ENCODE measurements at places on chromosomes 11 and 22.

GRCh38 chr11:27444801-27445215, 27.8 kb downstream of the LGR4 start:
- DNase-seq: no peak

DNA sequence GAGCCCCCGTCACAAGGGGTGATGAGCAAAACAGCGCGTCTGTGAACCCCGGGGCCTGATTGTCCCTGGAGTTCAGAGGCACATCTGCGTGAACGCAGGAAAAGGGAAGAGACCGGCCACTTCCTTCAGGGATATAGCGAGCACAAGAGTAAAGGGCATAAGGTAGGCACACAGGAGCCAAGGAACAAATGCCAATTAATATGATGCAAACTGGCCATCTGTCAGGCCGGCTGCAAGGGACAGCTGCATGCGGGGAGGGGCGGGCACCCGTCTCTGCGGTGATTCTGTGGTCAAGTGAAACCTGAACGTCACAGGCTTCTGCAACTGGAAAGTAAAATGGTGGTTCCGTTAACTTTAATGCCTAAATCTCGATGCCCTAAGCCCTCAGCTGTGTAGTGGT, 64.7 kb downstream of the TRIM29 start:
- no peak for DNase-seq

- DNase-seq: no peak
These were observed 19.7 kb upstream of the MYRF start for GRCh38 chr11:61732705-61733104.

DNA sequence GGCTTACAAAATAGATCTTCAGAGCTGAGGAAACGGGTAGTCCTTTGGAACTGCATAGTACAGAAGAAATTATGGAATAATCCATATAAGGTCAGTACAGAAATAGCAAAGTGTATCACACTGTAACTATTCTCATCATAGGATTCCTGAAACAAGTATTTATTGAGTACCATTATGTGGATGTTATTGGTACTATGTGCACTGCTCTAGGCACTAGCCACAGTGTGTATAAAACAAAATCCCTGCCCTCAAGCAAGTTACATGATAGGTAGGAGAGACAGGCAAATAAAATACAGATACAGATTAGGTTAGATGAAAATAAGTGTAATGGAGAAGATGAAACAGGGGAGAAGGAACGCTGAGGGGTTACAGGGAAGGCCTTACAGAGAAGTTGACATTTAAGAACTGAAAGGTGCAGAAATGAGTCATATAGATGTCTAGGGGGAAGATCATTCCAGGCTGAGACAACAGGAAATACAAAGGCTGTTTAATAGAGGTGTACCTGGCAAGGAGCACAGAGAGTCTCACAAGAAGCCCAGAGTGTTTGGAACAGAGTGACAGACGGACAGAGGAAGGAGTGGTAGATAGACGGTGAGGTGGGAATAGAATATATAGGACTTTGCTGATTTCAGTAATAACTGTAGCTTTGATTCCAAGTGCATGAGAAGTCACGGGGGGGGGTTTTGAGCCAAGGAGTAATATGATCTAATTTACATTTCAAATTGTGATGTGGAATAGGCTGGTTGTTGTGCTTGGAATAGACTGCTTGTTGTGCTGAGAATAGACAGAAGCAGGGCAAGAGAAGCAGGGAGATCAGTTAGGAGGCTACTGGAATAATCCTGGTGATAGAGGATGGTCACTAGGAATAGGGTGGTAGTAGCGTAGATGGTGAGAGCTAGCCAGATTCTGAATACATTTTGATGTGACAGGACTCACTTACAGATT, 13.7 kb downstream of the RNF141 start:
- no peak for DNase-seq

DNA sequence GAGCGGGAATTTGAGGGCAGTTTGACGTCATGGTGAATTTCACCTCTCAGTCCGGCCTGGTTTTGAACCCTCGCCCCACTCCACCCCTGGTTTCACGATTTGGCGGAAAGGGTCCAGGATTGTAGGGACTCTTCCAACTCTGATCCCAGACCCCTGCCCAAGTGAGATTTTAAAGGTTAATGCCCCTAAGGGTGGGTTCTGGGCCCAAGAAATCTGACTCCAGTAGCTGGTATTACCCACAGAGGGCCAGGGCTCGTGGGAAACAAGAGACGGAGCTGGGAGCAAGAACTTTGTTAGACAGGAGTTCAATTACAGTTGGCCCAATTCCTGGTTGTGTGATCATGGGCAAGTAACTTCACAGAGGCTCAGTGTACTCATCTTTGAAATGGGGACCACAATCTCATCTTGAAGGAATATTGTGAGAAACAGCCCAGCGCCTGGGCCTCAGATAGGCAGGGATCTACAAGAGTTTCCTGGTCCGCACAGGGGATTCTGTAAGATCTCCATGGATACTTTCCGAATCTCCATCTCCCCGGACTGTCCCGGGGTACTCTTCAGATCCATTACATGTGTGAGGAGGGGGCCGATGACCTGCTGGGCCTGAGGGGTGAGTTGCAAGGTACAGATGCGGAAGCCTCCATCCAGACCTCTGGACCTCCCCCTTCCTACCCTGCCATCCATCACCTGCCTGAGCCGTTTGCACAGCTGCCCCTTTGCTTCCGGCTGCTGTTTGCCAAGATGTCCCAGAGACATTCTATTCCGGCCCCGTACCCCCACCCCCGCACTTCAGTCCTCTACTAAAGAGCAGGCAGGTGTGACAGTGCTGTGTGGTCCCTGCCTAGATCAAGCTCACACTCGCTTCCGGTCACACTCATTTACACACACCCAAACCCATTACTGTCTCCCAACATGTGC, 687 bp upstream of the CALCA start:
- no peak for DNase-seq

GRCh38 chr11:112525844-112526590, 265.4 kb upstream of the PLET1 start:
- no peak for DNase-seq

DNA sequence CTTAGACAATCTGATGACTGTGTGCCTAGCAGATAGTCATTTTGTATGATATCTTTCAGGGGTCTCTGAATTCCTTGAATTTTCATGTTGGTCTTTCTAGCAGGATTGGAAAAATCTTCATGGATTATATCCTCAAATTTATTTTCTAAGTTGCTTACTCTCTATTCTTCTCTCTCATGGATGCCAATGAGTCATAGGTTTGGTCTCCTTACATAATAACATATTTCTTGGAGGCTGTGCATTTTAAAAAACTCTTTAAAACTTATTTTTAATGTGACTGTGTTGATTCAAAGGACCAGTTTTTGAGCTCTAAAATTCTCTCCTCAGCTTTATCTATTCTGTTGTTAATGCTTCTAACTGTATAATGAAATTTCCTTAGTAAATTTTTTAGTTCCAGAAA, 198.7 kb downstream of the AASDHPPT start:
- DNase-seq: no peak

GRCh38 chr22:38868286-38868721, 3.7 kb downstream of the CBX6 start:
- DNase-seq: no peak

DNA sequence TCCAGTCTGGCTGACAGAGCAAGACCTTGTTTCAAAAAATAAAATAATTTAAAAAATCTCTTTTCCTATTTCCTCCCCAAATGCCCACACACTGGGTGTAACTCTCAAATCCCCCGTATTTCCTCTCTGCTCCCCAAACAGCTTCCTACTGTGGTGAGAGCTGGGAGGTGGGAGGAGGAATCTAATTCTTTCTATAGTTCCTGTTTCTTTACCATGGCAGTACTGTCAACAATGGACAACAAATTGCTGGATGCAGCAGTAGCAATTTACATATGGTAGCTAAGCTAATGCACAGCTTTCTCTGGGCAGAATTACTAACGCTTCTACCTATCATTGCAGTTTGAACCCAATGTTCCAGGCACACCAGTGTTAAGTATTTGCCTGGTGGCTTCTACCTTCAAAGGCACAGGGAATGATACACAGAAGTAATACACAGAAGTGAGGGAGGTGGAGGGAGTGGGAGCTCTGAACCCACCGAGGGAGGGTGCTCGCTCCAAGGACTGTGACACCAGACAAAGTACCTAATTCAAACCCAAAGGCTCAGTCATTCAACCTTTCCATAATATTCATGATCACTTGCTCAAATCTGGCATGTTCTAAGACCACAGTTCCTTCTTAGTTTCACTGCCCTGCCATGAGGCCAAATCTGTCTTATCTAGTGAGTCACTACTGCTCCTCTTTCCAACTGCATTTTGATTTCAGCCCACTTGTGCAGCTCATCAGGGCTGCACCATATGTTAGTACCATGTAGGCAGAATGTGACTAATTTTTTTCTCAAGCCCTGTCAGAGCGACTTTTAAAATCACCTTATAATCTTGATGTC, 37.9 kb downstream of the CELF1 start:
- no peak for DNase-seq

- no peak for DNase-seq
These were observed 219.4 kb downstream of the BRD1 start for GRCh38 chr22:49608228-49608627.

DNA sequence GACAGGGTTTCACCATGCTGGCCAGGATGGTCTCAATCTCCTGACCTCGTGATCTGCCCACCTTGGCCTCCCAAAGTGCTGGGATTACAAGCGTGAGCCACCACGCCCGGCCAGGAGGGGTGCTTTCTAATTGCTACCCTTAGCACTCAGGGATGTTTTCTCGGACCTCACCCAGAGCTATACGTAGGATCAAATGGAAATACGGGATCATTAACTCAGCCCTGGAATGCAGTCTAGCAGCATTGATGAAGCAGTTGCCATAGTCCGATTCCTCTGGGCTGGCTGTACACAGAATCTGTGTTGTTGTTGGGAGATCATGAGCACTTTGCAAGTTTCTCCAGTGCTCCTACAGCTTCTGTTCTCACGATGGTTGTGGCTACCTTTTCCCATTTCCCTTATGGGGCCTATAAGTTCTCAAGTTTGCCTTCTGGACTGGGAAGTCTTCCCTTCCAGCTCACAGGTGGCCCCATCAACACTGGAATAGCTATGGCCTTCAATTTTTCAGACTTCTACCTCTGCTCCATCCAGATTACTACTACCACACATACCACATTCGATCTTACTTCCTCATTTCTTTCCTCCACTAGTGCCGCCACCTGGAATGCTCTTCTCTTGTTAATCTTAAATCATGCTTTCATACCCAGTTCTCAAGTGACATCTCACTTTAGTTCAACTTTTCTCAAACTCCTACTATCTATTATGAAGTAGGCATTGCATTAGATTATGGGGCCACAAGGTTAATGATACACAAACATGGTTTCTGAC, 16.1 kb upstream of the PCF11 start:
- no peak for DNase-seq

DNA sequence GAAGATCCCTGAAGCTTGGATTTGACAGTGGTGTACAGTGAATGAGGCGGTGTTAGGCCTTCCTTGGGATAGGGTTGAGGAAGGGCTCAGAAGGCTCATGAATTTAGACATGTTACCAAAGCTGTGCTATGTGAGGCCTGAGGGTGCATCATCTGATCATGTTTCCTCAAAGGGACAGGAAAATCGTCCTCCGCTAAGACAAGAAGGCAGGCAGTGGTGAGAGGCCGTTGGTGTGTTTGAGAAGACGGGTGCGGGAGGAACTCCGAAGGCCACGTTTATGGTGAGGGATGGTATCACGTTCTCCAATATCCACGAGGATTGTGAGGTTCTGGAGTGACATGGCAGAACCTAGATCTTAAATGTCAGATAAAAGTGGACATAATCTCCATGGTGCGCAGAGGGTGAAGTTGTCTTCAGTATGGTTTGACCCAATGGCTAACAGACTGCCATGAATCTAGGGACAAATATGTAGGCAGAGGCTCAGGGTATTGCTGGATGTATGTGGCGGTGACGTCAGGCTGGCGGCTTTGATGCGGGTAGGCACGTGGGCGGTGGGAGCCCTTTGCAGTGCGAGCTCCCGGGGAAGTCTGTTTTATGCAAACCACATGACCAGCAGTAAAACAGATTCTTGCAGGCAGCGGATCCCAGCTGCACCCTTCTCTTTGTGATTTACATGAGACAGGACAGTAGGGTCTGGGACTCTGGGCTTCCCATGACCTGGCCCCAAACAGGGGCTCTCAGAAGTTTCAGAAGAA, 242.3 kb upstream of the B3GAT1 start:
- DNase-seq: no peak

DNA sequence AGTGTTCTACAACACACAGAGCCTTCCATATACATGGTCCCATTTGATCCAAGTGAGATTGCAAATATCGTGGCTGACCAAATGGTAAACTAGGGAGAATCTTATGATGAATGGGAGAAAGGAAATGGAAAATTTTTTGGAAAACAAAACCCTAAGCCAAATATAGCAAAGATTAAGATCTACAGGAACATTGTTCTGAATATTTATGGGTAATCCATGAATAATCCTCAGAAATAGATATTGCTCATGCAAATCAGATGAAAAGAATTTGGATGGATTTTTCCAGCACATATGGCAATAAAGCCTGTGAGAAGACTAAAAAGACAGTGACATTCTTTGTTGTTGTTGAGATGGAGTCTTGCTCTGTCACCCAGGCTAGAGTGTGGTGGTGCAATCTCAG, 21.7 kb upstream of the PRDM10 start:
- DNase-seq: no peak

- DNase-seq: no peak
These were observed 58.8 kb upstream of the SYN3 start for GRCh38 chr22:33116841-33117547.

- DNase-seq: no peak
These were observed 471 bp upstream of the TMEM184B start for GRCh38 chr22:38273135-38273826.

DNA sequence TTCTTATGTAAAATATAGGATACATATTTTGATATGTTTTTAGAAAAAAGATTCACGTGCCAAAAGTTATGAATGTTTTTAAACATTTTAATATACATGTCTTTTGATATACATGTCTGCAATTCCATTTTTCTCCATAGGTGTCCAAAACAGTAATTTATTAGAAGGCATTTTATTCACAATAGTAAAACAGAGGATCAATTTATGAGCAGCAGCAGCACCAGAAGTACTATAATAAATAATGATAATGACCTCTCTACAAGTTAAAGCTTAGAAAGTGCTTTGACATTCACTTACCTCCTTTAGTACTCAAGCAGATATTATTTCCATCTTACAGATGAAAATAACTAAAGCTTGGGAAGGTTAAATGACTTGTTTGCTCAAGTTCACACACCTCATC, 96.7 kb upstream of the DBX1 start:
- DNase-seq: no peak

DNA sequence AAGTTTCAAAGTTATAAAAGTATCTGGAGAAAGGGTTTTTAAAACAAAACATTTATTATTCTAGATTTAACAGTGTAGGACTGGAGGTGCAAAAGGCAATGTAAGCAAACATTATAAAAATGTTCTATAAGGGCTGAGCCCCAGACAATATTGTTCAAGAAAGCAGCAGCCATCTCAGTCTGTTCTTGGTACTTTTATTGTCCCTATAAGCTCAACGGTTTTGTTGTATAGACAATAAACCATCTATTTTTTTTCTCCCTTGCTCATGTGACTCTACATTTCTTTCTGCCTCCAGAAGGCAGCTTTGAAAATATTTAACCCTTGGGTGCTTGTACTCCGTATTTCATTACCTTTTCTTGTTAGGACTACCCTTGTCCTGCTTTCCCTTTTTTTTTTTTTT, 25.2 kb upstream of the NXPE2 start:
- DNase-seq: no peak
